ENCODE measurements at places on chromosomes 1 and 21. TPM values are rescaled to one million over a fixed set of nuclear protein-coding genes. Genes with fewer than 3 reads are reported as not detected.
A peak's percentile ranks its signal among the peaks of the same experiment; 100 is the strongest.

DNA sequence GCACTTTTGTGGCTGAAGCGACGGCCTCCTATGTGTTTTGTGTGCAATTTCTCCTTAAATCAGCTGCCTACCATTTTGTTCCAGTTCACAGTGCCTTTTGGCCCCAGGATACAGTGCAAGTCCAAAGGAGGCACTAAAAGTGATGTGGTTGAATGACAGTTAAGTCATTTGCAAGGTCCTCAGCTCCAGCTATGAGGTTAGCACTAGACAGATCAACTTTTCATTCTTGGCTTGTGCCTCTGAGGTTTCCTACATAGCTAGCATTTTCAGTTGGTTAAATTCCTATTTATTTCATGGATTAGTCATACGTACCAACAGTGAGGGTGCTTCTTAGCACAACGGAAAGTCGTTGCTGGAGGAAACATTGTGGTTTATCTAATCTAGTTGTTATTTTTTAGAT is 59.3 kb upstream of the NTPCR start:
- DNase-seq = no peak

GRCh38 chr1:94878329-94878728 is 48.6 kb downstream of the CNN3 start:
- DNase-seq = no peak

- DNase-seq = no peak
Observed at GRCh38 chr1:52179073-52179472, 37.2 kb downstream of the ZFYVE9 start.

DNA sequence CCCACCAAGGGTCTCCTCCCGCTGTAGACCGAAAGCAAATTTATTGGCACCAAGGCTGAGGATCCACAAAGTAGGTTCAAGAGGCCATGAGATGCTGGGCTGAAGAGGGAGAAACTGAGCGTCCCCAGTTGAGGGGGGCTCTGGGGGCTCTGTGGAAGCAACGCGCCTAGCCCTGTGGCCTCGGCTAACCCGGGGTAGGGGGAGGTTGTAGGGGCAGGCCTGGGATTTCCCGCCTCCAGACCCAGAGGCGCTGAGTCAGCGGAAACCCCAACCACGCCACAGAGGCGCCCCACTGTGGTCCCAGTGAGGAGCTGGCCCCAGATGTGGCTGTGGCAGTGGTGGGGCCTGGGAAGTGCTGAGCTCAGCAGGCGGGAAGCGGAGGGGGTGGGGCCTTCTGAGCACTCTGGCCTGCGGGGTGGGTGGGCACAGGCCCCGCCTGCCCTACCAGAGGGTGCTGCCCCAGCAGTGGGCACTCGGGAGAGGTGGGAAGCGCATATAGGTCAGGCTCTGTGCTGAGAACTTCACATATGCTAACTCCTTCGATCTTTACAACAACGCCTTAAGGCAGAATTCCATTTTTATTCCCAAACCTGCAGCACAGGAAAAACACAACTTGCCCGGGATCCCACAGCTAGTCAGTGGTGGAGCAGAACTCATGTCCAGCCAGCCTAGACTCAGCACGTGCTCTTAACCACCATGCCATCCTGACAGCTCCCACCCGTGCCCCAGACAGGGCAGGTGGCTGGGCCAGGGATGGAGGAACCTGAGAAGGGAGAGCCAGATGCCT is 1.5 kb upstream of the COL16A1 start:
- no peak for DNase-seq

DNA sequence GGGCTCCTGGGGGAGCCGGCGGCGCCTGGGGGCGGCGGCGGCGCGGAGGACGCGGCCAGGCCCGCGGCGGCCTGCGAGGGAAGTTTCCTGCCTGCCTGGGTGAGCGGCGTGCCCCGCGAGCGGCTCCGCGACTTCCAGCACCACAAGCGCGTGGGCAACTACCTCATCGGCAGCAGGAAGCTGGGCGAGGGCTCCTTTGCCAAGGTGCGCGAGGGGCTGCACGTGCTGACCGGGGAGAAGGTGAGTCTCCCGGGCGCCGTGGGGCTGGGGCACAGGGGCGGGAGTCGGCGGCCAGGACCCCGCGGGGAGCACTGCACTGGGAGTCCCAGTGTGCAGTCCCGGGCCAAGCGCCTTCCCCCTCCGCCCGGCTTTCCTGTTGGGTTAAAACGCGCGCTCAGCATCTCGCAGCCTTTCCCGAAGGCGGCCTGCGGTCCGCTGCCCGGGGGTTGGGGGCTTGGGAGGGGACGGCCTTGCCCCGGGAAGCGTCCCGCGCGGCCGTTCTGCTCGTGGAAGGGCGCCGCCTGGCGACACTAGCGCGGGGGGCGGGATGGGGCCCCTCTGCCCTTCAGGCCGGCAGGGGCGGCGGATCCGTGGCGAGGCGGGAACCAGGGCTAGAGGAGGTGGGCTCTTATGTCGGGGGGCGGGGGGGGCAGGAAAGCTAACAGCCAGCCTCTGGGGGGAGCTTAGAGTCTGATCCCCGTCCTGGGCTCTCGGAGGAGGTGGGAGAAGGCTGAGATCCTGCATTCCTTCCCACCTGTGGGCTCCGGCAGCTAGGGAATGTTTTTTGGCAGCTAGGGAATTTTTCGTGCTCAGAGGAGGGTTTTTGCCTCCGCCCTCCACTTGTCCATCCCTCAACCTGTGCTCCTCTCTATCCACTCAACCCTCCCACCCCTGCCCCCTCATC is 1.1 kb downstream of the HUNK start:
- DNase-seq = peak; percentile 57

The CR1L gene
- 1.3 TPM for total RNA-seq

The KLF17 gene
- total RNA-seq = 0.47 TPM

Measured in lower lobe of right lung (tissue), 2 donors.